Ecto neural progenitor cell (in vitro differentiated cells): ENCODE measurements at places on chromosomes 7 and 10.
A peak's percentile ranks its signal among the peaks of the same experiment; 100 is the strongest.

DNA sequence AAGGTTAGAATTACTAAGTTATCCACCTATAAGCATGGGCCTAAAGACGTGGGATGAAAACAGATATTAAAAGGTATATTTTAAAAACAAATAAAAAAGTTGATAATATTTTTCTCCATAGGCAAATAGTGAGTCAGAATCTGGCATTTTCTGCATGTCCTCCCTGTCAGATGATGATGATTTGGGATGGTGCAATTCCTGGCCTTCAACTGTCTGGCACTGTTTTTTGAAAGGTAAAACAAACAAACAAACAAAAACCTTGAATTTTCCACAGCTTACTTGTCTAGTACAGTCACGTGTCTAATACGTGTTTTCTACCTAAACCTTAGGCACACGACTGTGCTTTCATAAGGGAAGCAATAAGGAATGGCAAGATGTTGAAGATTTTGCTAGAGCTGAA, 17.4 kb downstream of the HBP1 start:
- no peak for DNase-seq

- no peak for DNase-seq
These were observed 1.1 kb downstream of the PALS2 start for GRCh38 chr7:24574386-24574785.

GRCh38 chr10:131174211-131174565, 137.3 kb downstream of the TCERG1L start:
- DNase-seq: peak; percentile 40

DNA sequence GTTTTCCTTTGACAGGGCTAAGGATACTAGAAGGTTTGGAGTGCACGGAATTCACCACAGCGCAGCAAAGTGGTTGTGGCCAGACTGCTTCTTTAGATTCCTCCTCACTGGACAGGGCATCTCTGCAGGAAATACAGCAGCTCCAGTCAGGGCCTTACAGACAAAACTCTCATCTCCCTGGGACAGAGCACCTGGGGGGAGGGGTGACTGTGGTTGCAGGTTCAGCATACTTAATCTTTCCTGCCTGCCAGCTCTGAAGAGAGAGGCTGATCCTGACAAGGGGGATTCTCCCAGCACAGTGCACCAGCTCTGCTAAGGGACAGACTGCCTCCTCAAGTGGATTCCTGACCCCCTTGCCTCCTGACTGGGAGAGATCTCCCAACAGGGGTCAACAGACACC, 1257.9 kb downstream of the NXPH1 start:
- DNase-seq: peak; percentile 54

DNA sequence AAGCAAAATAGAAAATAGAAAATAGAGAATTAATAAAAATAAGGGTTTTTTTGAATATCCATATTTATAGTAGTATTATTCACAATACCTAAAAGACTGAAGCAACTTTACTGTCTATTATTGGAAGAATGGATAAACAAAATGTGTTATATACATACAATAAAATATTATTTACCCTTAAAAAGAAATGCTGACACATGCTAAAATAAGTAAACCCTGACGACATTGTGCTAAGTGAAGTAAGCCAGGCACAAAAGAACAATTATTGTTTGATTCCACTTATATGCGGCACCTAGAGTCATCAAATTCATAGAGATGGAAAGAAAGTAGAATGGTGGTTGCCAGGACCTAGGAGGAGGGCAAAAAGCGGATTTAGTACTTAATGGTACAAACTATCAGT, 39.0 kb downstream of the LRRC17 start:
- DNase-seq: no peak

DNA sequence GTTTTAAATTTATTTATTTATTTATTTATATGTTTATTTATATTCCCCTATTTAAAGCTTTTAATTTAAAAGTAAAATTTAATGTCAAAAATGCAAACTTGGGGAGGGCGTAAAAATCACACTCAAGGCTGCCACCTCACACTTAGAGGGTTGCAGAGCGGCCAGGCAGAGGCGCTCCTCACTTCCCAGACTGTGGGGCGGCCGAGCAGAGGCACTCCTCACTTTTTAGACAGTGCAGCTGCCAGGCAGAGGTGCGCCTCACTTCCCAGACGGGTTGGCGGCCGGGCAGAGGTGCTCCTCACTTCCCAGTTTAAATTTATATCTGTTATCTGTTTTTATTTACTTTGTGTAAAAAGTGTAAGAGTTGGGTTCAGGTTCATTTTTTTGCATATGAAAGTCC, 10.0 kb upstream of the ZNF425 start:
- no peak for DNase-seq

GRCh38 chr7:136807598-136807997, 60.9 kb upstream of the CHRM2 start:
- DNase-seq: no peak

GRCh38 chr7:2006921-2007381, 225.8 kb downstream of the MAD1L1 start:
- DNase-seq: no peak

GRCh38 chr7:25802473-25802872, 349.5 kb upstream of the NFE2L3 start:
- no peak for DNase-seq

DNA sequence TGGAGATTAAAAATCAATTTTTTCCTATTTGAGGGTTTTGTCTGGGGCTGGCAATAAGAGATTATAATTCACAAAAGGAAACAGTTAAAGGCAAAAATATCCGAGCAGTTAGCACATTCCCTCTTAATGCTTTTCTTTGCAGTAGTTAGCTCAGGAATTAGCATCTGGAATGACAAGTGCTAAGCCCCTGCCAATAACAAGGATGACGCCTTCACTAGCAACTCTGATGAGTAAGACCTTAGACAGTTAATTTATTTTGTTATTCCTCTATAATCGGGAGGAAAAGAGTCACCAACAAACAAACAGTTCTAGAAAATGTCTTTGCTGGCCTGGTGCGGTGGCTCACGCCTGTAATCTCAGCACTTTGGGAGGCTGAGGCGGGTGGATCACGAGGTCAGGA, 151.3 kb downstream of the TRIL start:
- no peak for DNase-seq

GRCh38 chr7:119664601-119665000, 608.4 kb upstream of the KCND2 start:
- DNase-seq: no peak

DNA sequence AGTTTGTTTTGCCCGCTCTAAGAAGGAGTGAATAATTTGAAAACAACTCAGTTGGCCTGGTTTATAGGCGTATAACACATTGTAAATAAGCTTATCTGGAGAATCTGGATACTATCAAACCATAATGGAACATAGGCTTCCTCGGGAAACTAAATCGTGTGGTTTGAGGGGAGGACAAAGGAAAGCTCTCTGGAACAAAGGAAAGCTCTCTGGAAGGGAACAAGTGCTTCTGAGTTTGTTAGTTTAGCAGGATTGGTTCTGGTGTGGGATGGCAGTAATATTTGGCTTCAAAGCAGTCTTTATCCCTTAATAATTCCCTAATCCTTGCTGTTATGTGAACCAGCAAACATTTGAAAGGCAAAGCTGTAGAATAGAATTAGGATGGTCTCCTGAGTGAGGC, 15.0 kb upstream of the SLK start:
- DNase-seq: no peak

GRCh38 chr10:132294561-132295318, 13.0 kb downstream of the STK32C start:
- peak; percentile 82 for DNase-seq

DNA sequence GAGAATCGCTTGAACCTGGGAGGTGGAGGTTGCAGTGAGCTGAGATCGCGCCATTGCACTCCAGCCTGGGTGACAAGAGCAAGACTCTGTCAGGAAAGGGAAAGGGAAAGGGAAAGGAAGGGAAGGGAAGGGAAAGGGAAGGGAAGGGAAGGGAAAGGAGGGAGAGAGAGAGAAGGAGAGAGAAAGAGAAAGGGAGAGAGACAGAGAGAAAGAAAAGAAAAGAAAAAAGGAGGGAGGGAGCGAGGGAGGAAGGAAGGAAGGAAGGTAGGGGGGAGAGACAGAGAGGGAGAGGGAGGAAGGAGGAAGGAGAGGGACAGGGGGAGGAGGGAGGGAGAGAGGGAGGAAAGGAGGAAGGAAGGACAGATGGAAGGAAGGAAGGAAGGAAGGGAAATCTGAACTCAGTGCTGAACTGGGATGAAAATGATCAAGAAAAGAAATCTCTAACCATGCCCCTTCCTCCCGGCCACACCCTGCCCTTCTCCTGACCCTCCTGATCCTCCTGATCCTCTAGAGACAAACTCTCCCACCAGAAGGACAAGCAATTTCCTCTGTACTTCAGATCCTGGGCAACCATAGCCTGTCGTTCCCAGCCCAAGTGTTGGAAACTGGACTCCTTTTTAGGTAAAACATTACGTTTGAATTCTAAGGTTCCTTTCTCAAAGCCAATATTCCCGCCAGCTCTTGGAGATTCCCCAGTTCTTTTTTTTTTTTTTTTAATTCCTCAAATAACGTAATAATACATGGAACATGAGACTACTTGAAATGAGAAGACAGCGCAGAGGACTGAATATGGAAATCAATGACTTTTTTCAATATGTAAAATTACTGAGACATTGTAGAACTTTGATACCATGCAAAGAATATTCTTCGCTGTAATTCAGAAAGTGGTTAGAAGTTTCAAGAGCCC, 32.1 kb downstream of the NMT2 start:
- DNase-seq: no peak

DNA sequence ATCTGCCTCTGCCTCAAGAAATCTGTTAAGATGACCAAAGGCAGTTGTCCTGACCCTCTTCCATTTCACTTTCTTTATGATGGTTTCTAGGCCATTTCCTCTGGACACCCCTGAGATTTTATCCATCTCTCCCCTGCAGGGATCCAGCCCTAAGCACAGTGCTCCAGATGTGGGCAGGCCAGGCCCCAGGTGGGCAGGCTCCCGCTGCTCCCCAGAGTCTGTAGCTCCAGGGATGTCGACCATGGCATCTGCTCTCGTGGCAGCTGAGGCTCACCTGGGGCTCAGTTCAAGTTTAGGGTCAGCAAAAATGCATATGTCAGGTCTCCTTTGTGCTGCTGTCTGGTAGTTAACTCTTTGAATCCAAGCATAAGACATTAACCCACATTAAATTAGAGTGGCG, 11.8 kb downstream of the CEP41 start:
- no peak for DNase-seq

- peak; percentile 71 for DNase-seq
These were observed 2.7 kb downstream of the ZMIZ1 start for GRCh38 chr10:79071396-79071923.
